Nucleus accumbens (tissue), 56 donors: ENCODE measurements at places on chromosomes 7 and 10.

DNA sequence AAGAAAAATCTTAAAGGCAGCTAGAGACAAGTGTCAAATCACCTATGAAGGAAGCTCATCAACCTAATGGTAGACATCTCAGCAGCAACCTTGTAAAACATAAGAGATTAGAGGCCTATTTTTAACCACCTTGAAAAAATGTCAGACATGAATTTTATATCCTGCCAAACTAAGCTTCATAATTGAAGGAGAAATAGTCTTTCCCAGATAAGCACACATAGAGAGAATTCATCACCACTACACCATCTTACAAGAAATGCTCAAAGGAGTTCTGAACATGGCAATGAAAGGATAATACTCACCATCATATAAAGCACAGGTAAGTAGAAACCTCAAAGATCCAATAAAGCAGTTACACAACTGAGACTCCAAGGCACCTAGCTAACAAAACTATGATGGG lies 156.5 kb downstream of the ZEB1 start:
- no peak for DNase-seq

GRCh38 chr7:101169838-101170551 lies 4.6 kb upstream of the VGF start:
- peak; percentile 57 for DNase-seq

DNA sequence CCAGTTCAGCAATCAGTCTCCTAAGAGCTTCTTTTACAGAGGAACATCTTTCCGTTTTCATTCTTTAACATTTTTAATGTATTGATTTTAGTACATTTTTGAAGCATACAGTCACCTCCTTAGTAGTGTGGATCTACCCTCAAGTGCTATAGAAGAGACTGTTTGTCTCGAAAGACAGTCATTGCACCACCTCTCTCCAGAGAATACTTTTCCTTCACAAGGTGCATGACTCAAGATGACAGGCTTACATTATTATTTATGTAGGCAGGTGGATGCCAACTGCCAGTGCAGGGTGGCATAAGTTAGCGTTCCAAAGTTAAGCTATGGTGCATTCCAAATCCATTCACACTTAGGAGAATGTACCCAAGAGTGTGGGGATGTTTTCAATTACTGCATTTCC lies 71.8 kb downstream of the ZEB1 start:
- no peak for DNase-seq

DNA sequence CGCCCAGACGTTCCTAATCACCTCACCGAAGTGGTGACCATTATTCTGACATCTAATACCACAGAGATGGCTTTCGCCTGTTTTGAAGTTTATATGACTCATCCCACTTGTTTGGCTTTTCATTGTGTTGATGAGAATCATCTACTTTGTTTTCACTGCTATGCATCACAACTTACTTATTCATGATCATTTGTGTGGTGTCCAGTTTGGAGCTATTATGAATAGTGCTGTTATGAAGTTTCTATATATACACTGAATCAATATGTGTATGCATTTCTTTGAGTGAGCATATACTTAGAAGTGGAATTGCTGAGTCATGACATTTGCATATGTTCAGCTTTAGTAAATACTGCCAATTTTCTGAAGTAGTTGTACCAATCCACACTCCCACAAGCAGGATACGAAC lies 38.6 kb upstream of the TNKS2 start:
- no peak for DNase-seq

- no peak for DNase-seq
These were observed 31.9 kb downstream of the NUP42 start for GRCh38 chr7:23213755-23214154.

- DNase-seq, result no peak
These were observed 19.1 kb downstream of the WDR86 start for GRCh38 chr7:151390598-151391357.

DNA sequence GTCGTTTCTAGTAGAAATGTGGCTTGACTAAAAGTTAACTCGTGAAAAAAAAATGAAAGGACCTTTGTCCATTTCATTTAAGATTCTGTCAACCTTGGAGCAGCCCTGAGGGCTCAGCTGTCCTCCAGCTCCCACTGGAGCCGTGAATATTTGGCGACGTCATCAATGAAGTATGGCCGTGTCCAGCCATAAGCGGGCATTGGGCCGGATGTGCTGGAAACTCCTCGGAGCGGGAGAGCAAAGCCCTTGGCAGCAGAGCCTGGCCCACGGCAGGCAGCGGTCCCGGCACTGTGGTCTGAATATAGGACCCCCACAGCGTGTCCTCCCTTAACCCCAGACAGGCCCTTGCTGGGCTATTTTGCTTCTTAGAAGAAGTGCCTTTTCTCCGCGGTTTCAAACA lies 50.0 kb downstream of the JAKMIP3 start:
- no peak for DNase-seq

- no peak for DNase-seq
These were observed 164.6 kb downstream of the USP6NL start for GRCh38 chr10:11446864-11447263.

GRCh38 chr7:116138202-116138801 lies 72.0 kb upstream of the TES start:
- DNase-seq, result no peak

DNA sequence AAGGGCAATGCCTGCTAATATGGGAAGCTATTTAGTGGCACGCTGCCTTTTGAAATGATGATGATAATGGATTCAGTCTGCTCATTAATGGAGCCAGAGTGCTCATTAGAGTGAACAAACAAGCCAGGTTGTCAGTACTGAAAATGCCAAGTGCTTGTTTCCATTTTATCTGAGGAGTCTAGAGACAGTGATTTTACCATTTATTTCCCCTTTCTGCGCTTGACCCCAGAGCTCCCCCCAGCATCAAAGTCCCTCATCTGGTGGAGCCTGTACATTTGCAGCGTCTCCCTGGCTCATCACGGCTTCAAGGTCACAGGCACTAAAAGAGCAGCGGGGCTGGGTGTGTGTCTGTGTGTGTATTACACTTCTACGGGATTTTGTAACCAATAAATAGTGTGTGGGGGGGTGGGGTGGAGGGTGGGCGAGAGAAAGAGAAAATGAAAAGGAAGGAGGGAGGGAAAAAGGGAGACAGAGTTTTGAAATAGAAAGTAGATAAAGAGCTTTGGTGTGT lies 553.8 kb downstream of the TFEC start:
- DNase-seq, result no peak

DNA sequence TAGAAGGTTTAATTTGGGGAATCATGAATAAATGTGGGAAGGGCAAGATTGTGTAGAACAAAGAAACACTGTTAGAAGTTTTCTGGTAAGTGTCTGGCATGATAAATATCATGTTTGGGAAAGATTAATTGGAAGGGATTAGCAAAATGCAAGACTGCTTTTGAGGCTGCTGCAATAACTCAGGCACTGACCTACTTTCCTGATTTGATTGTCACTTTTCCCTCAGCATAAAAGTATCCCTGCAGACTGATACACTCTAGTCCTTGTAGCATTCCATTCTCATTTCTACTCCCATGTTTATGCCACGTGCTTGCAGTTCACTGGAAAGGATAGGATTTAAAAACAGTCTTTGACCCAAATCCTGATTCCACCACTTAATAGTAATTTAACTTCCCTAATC lies 303.3 kb upstream of the SEMA3A start:
- DNase-seq, result no peak

GRCh38 chr10:5354068-5354467 lies 10.7 kb upstream of the UCN3 start:
- no peak for DNase-seq

DNA sequence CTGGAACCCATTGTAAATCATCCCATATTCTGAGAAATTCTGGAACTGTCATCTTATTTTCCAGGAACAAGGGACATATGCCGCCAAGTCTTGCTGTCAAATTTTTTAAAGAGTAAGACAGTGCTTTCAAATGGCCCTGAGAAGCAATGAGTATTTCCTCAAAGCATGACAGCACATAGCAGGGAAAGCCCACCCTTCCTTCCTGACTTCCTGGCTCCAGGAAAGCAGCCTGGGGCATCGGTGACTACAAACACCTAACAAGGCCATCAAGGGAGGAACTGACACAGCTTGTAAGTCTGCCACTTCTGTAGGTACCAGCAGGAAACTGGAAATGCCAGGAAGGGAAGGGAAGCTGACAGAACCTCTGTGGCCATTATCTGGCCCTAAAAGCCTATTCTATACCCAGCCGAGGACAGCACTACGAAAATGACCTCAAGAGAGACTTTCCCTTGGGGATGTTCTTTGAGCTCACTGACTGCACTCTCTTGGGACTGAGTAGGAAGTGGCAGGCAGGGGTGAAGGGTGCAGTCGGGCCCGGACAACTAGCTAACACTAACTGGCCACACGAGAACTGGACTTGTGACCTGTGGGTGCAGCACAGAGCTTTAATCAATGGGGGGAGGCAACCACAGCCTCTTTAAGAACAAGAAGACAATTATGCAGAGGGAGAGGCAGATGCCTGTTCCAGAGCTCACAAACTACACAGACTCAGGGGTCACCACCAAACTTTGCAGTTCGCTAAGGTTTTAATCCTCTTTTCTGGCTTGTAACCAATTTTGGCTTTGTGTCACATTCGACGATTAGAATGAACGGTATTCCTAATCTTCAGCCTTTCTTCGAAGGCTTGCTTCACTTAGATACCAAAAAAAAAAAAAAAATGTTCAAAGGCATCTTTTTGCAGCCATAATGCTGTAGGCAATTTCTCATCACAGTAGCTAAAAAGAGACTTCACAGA lies 52.0 kb downstream of the GRB10 start:
- DNase-seq, result no peak

- no peak for DNase-seq
These were observed 167.5 kb upstream of the PODXL start for GRCh38 chr7:131723926-131724325.

- no peak for DNase-seq
These were observed 16.4 kb downstream of the PLCE1 start for GRCh38 chr10:94010116-94010515.

- DNase-seq, result no peak
These were observed 46.9 kb downstream of the GRID1 start for GRCh38 chr10:86319676-86320075.

DNA sequence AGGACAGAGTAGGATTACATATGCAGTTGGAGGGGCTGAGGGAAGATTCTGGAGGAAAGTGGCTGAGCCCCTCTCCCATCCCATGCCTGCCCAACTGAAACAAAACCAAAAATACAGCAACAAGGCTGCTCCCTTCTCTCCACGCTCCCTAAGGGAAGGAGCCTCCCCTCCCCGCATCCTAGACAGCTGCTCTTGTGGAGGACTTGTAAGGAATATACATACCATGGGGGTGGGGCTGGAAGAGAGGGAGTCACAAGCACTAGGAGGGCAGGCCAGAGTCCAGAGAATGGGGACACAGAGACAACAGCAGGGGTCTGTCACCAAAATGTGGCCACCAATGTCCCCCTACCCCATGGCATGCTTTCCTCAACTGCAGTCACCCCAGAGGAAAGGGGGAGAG lies 13.2 kb downstream of the LDB1 start:
- DNase-seq, result no peak

- no peak for DNase-seq
These were observed at the start of gene LRRC17 for GRCh38 chr7:102912742-102913141. LRRC17 (plus strand) TSS chr7:102913000; CDS start chr7:102933914, 20,914 bp downstream.

DNA sequence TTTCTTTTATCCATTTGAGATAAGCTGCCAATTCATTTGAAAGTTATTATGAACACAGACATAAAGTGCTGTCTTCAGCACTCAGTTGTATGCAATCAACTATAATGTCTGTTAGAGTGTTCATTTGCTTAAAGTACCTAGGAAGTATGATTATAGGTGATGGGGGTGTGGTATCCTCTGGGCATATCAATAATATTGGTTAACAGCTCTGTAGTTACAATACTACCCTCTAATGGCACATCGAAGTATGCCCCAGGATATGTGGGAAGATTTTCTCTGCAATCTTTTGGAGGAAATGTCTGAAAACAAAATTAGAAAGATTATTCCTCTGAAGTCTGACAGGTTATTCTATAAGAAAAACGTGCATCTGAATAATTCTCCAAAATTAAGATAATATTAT lies 429.7 kb downstream of the ARL4A start:
- no peak for DNase-seq

GRCh38 chr10:75717126-75717916 lies 285.9 kb downstream of the LRMDA start:
- DNase-seq, result no peak

DNA sequence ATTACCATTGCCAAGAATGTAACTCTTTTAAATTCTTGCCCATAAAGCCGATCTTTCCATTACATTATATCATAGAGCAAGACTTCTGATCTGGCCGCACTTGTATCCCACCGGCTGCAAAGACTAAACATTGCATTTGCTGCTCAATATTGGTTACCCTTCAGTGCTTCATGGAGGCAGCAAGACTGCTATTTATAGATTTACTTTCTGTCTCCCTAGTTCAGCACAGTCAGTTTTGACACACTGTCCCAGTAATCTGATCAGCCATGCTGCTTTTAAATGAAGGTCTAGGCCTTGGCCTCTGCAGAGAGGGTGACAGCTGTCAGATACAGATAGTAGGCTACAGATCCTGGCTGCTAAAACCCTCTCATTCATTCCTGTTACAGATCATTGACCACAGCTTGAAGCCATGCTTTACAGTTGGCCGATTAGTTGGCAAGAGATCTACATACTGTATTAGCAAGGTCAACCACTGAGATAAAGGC lies 562.6 kb upstream of the GALNT17 start:
- no peak for DNase-seq

GRCh38 chr7:6169805-6170520 lies 102.5 kb downstream of the CYTH3 start:
- DNase-seq, result no peak
